ENCODE measurements at places on chromosomes 13 and 19. TPM values are rescaled to one million over a fixed set of nuclear protein-coding genes. Genes with fewer than 3 reads are reported as not detected.

Gene ICAM5
- 0.29 TPM for total RNA-seq

Gene USP12
- total RNA-seq: 19.3 TPM

Gene KLK15
- total RNA-seq: not detected

Gene GFY
- total RNA-seq: not detected

Gene SLC17A7
- not detected for total RNA-seq

Gene NLRP8
- total RNA-seq: not detected

Gene NXNL1
- not detected for total RNA-seq

Measured in activated CD8-positive, alpha-beta T cell treated with anti-CD3 and anti-CD28 coated beads, Interleukin-2, amount 10 ng/mL, durations not matched to agents 7 days and 5 days (primary cell).